A549 treated with CpdA at 1 μM for 4 hours (cell line): ENCODE measurements at places on chromosomes 3 and 15. TPM values are rescaled to one million over a fixed set of nuclear protein-coding genes. Genes with fewer than 3 reads are reported as not detected.

Gene CADPS
- total RNA-seq: not detected in 5 replicates

Gene C3orf22
- not detected in 5 replicates for total RNA-seq

Gene CIDEC
- 1.6 to 3.0 TPM (median 2.6 TPM) in 5 replicates for total RNA-seq

Gene PXK
- total RNA-seq: 4.9 to 7.6 TPM (median 6.6 TPM) in 5 replicates

Gene CACNA2D3
- 0.02 TPM in 1 of 5 replicates, not detected in the others for total RNA-seq

Gene KBTBD8
- 0.32 to 0.83 TPM (median 0.65 TPM) in 5 replicates for total RNA-seq
